Neuronal stem cell (in vitro differentiated cells): ENCODE measurements at places on chromosomes 5 and 9.

- DNase-seq: no peak
These were observed 1740.1 kb upstream of the WWC1 start for GRCh38 chr5:166551384-166551783.

DNA sequence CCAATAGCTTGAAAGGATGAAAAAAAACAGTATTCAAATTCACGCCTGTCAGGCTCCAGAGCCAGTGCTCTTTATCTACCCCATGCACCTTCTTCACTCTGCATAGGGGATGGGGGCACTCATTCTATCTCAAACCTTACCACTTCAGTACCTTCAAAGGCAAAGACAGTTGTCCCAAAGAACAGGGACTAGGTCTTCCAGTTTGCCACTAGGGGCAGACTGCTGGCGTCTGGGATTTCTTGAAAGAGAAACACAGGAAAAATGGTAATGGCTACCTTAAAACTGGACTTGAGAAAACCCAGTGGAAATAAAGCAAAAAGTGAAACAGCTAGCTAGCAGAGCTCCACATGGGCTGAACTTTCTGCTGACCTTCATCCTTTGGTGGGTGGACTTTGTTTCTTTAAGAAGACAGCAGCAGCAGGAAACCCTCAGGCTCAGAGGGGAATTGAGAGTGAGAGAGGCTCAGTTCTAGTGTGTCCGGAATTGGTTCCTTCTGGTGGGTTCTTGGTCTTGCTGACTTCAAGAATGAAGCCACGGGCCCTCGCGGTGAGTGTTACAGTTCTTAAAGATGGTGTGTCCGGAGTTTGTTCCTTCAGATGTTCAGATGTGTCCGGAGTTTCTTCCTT, 41.0 kb upstream of the SLC36A1 start:
- DNase-seq: no peak

DNA sequence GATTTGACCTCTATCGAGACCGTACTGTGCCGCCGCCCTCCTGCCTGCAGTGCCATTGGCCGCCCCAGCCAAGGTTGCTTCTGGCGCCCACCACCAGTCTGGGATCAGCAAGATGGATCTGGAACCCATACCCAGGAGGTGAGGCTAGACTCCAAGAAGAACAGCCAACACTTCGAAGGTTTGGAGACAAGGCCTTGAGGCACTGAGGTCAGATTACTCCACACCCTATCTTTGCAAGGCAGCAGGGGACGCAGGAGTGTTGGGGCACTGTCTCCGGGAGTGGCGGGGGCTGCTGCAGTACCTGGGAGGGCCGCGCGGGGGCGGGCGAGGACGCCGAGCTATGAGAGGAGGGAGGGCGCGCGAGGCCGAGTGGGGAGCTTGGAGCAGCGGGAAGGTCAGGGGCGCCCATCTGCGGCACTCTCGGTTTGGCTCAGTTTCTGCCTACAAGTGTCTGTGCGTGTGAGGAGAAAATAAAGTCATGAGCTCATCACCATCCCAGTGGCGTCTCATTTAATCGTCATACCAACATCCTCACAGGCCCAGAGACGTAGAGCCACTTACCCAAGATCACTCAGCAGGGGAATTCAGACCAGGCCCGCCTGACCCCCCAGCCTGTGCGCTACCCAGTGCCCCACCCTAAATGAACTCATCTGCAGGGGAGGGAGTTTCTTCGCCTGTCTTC, 20.5 kb upstream of the PSD2 start:
- peak; percentile 70 for DNase-seq

- DNase-seq: no peak
These were observed 126.7 kb downstream of the C9orf50 start for GRCh38 chr9:129494113-129494789.

- DNase-seq: no peak
These were observed 27.9 kb upstream of the PDZD2 start for GRCh38 chr5:31611002-31611401.
